ENCODE measurements at places on chromosomes 2 and 18.

DNA sequence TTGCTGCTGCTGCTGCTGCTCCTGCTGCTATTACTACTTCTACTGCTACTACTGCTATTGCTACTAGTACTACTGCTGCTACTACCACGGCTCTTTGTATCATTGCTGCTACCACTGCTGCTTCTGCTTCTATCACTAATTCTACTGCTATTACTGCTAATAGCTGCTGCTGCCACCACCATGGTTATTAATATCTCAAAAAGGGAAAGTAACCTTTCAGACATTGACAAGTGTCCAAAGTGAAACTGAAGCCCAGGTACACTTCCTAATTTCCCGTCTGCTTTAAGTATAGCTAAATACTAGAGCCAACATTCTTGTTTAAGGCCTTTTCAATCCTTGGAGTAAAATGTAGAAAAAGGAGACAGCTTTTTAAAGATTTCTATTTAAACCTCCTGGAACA, 45.4 kb upstream of the EHBP1 start:
- DNase-seq: no peak

- DNase-seq: no peak
These were observed 9.4 kb downstream of the INSIG2 start for GRCh38 chr2:118097657-118098056.

DNA sequence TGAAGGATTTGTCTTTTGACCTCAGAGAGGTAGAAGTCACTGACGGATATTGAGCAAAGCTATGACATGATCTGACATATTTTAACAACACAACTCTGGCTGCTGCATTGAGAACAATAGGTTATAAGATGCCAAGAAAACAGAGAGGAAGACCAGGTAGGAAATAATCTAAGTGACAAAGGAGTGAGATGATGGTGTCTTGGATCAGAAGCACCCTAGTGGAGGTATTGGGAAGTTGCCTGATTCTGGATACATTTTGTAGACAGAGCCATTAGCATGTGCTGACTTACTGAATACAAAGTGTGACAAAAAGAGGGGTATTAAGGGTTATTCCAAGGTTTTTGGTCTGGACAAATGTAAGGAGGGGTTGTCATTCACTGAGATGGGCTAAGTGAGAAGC, 1438.1 kb downstream of the DPP10 start:
- no peak for DNase-seq

DNA sequence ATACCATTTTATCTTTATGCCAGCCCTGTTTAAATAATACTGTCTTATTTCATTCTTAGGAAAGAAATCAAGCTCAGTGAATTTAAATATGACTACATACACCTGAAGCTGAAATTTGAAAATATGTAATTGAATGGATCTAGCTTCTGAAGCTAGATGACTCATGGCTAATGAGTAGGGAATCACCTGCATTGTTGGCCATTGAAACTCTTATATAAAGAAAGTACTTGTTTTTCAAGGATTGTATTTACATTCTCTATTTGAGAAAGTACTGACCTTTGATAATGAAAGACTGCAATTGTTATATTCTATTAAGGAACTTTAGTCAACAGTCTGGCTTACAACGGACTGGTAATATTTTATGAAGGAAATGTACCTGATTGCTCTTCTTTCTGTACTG, 346.7 kb upstream of the LRATD1 start:
- no peak for DNase-seq

GRCh38 chr2:235609746-235610145, 115.9 kb downstream of the AGAP1 start:
- DNase-seq: no peak

- DNase-seq: no peak
These were observed 276.3 kb downstream of the EIPR1 start for GRCh38 chr2:3101016-3101942.

GRCh38 chr18:22847392-22847791, 85.7 kb upstream of the RBBP8 start:
- DNase-seq: no peak

DNA sequence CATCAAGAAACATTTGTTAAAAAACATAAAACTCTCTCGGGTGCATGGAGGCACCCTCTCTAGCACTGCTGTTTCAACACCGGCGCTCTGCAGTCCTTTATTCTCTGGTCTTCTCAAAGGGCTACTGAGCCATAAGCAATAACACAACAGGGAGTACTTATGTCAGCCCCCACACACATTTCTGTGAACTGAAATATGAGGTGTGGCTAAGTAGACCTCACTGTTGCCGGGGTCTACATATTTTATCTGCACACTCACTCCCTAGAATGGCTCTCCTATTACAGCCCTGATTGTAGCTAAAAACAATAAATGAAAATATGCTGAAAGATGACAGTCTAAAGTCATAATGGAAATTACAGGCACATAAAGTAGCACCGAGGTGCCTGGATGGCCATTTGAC, 235.1 kb downstream of the GRB14 start:
- no peak for DNase-seq

GRCh38 chr2:11155381-11156035, at the start of gene SLC66A3:
TSS of gene SLC66A3 (plus strand) at chr2:11155467. CDS start at chr2:11155547, 80 bp downstream.
- peak; percentile 74 for DNase-seq

DNA sequence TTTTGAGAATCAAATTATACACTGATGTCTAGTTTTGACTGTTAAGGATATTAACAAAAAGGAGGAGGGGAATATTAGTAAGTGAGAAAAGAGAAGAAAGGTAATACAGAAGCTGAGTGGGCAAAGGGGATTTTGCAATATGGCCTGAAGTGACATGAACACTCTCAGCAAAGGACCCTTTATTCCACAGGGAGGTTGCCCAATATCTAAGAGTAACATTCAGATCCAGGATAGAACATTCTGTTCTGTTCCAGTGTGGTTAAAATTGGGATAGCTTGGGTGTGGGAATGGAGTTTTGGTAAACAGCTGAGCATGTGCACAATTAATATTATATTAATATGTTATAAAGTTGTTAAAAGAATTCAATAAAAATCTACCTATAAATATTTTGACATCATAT, 120.1 kb downstream of the ZNF385B start:
- no peak for DNase-seq

DNA sequence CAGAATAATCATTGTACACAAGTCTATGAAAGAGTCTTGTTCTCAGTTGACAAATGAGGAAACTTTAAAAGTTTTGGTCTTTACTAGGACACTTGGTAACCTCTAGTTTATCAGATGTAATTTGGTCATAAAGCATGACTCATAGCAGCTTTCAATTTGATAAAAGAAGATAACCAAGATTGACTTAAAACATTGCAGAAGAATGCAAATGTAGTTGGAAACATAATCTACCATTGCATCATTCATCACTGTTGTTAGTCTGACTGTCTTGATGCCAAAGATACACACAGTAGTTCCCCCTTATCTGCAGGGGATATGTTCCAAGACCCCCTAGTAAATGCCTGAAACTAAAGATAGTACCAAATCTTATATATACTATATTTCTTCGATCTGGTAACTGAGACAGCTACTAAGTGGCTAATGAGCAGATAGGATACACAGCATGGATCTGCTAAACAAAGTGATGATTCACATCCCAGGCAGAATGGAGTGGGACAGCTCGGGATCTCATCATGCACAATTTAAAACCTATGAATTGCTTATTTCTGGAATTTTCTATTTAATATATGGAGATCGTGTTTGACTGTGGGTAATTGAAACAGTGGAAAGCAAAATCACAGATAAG, 131.4 kb upstream of the CCDC68 start:
- DNase-seq: peak; percentile 2

- no peak for DNase-seq
These were observed 364.5 kb upstream of the CDH2 start for GRCh38 chr18:28541276-28541930.

GRCh38 chr2:136917411-136917881, 152.1 kb downstream of the THSD7B start:
- no peak for DNase-seq

DNA sequence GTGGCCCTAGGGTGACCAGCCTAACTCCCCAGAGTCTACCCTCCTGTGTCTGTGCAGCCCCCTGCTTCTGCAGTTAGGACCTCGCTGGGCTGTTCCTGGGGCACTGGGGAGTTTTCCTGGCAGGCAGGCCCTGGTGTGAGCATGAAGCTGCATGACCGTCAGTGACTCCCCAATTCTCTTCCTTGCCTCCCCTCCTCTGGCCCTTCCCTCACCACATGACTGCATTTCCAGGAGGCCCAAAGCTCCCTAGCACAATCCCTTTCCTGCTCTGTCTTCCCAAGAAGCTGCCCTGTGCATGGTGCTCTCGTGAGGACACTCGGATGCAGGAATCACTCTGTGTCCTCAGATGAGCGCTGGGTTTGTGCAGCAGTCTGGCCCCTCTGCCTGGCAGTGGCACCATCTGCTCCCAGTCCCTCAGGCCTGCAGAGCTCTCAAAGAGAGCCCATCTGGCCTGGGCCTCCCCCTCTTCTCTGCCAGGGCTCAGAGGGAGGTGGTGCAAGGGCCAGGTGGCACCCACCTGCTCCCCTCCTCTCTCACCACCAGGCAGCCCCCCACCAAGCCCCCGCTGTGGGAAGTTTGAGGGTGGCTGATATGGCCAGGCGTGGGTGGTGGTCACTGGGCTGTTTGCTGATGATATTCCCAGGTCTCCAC, 125.6 kb upstream of the HS6ST1 start:
- DNase-seq: no peak

- DNase-seq: no peak
These were observed 182.7 kb downstream of the PRPF40A start for GRCh38 chr2:152534460-152535135.

DNA sequence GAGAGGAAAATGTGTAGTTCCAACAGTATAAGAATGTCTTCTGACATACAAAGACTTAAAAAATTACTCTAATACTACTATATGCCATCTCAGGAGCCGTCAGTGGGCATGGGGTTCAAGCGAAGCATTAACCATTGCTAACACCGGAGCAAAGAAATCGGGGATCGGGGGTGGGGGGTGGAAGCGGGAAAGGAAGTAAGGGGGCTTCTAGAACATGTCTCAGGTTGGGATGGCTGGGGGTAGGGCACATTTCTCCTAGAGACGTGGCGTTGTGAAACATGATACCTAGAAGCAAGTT, 702 bp downstream of the LMAN1 start:
- DNase-seq: peak; percentile 14

Data from HS-27A (cell line).